ENCODE measurements at places on chromosomes 5 and 9. TPM values are rescaled to one million over a fixed set of nuclear protein-coding genes. Genes with fewer than 3 reads are reported as not detected.

LVRN gene
- total RNA-seq: not detected

PCDHA11 gene
- total RNA-seq: 5.6 TPM

DNA sequence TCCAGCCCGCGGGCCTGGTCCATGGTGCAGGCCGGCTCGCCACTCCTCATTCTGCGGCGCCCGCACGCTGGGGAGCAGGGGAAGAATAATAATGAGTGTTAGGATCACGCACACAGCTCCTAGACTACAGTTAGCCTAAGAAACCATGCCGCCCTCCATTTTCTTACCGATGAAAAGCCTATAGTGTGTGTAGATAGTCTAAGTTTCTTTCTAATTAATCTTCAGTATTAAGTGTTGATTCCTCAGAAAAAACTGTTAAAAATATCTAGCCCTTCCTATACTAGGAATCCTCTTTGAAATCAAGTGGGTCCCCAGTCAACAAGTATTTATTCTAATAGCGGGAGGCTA is 9.3 kb downstream of the ZBED3 start:
- DNase-seq: no peak

GRCh38 chr5:79581535-79581934 is 30.7 kb upstream of the TENT2 start:
- no peak for DNase-seq

MCTP1 gene
- 42.4 TPM for total RNA-seq

DNA sequence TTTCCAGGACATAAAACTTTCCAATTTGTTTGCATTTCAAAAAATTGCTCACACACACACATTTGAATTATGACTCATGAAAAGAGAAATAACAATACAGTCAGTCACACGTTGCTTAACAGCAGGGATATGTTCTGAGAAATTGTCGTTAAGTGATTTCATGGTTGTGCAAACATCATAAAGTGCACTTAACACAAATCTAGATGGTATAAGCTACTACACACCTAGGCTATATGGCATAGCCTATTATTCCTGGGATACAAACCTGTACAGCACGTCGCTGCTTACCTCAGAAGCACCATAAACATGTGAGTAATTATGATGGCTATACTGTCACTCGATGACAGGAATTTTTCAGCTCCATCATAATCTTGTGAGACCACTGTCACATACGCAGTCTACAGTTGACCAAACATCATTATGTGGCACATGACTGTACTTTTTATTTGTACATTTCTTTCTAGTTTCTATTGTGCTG is 378.2 kb downstream of the ACTL7B start:
- DNase-seq: no peak

SNX18 gene
- total RNA-seq: 6.7 TPM

GRCh38 chr5:58024151-58024550 is 435.7 kb downstream of the PLK2 start:
- no peak for DNase-seq

FGD3 gene
- total RNA-seq: 0.96 TPM

IER5L gene
- total RNA-seq: 73.3 TPM
